ENCODE measurements at places on chromosomes 16 and 17.
A peak's percentile ranks its signal among the peaks of the same experiment; 100 is the strongest.

DNA sequence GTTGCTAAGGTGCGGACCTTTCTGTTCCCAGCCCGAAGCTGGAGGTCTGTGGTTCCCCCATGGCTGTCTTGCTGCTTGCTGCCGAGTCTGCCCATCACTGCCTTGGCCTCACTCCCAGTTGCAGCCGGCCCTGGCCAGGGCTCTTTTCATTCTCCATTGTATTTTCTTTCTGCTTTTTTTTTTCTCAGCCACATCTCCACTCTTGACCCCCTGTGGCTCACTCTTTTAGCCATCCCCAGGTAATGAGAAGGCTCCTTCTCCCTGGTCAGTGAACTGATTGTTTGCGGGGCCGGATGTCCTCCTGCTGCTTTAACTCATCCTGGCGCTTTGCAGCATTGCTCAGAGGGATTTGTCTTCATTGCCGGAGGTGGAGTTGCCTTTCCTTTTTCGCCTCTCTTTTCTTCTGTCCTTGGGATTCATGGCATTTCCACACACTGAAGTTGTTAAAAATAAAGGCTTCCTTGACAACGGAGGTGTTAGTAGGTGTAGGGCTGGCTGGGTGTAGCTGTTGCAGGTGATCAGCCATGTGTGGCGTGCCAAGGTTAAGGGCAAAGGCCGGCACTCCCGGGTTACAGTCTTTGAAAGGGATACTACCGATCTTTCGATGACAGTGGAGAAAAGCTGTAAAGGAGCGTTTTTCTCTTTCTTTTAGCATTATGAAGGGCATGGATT lies 34.1 kb downstream of the MAP2K6 start:
- no peak for DNase-seq

- DNase-seq, result no peak
Measured at GRCh38 chr17:81740395-81740961, 28.4 kb downstream of the SLC25A10 start.

DNA sequence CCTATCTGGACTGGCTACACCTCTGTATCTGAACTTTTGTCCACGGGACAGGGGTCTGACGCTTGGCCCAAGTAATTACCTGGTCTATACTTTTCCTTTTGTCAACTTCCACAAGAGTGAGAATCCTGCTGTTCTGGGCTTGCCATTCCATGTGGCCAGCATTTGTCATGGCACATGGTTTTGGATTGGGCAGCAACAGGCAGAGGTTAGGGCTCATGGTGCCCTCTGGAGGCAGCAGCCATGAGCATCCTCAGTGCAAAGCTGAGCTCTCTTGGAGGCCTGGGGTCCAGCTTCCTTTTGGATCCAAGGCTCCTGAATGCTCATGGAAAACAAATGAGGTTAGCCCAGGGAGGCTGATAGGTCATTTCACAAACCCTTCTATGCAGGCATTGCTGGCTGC lies 7.5 kb upstream of the EDC4 start:
- no peak for DNase-seq

GRCh38 chr17:28888832-28889231 lies 8.7 kb downstream of the FLOT2 start:
- no peak for DNase-seq

DNA sequence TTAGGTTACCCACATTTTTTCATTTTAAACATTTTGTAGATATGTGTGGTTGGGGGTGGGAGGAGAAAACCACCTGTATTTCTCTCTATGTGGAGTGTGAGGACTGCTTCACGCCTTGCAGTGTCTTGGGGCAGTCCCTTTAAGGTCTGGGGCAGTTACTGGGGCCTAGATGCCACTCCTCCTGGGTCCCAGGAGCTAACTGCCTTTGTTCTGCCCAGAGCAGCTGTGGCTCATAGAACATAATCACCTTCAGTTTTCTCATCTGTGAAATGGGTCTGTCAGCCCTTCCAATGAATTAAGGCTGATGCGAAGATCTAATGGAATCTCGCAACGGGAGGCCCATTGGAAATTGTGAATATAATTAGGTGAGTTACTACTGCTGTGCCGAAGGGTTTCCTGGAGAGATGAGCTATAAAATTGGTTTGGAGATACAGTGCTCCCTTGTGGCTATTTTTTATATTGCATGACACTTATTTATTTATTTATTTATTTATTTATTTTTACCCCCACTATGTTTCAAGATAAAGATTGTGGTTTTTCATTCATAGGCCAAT lies 22.9 kb downstream of the DHRS7C start:
- DNase-seq, result no peak

GRCh38 chr17:74043976-74044375 lies 159.5 kb upstream of the RPL38 start:
- no peak for DNase-seq

DNA sequence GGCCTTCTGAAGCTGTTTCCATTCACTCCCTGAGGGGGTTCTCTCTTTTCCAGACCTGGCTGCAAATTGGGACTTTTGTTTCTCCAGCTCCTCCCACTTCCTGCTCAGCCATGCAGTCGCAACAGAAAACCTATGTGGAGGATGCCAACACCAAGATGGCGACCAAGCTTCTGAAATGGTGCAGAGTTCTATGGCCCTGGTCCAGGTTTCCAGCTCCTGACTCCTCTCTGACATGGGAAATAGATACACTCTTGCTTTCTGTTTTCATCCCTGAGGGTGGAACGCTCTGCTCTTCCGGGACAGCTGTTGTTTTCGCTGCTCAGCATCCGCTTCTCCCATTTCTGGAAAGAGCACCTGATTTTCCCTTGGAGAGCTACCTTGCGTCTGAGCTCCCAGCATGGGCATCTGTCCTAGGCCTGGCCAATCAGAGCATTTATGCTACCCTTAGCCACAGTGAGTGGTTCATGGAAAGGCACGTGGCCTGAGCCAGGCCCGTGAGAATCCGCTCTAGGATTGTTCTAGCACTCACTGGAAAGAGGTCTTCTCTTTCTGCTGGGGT lies 8.1 kb downstream of the GPRC5B start:
- no peak for DNase-seq

GRCh38 chr16:85330006-85330693 lies 217.9 kb upstream of the CIBAR2 start:
- DNase-seq, result no peak

- no peak for DNase-seq
Measured at GRCh38 chr16:49502136-49502881, 128.7 kb downstream of the C16orf78 start.

DNA sequence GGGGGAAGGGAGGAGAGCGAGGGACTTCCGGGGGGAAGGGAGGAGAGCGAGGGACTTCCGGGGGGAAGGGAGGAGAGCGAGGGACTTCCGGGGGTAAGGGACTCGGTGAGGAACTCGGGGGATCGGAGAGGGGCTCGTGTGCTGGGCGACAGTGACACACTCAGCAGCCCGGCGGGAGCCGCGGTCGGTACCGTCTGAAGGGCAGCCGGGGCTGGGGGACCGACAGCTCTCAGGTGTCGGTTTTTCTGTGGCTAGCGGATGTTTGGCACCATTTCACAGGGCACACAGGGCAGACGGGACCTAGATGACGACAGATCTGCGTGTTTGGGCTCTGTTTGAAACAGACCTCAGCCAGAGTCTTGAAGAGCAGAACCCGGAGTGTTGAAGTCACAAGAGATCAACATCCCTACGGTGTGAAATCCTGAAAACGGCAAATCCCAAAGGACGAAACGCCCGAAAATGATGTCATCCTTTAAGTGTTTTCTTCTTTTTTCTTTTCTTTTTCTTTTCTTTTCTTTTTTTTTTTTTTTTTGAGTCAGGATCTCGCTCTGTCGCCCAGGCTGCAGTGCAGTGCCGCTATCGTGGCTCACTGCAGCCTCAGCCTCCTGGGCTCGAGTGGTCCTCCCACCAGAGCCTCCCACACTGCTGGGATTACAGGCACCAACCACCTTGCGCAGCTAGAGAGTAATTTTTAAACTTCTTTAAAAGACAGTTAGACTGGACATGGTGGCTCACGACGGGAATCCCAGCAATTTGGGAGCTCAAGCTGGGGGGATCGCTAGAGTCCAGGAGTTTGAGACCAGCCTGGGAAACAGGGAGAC lies 23.9 kb downstream of the ZNF778 start:
- DNase-seq, result peak; percentile 63

- DNase-seq, result no peak
Measured at GRCh38 chr16:80836846-80837245, 32.4 kb upstream of the CDYL2 start.

GRCh38 chr16:1097800-1098199 lies 1.8 kb upstream of the C1QTNF8 start:
- DNase-seq, result no peak

GRCh38 chr16:21590796-21591195 lies 8.6 kb upstream of the METTL9 start:
- DNase-seq, result no peak

DNA sequence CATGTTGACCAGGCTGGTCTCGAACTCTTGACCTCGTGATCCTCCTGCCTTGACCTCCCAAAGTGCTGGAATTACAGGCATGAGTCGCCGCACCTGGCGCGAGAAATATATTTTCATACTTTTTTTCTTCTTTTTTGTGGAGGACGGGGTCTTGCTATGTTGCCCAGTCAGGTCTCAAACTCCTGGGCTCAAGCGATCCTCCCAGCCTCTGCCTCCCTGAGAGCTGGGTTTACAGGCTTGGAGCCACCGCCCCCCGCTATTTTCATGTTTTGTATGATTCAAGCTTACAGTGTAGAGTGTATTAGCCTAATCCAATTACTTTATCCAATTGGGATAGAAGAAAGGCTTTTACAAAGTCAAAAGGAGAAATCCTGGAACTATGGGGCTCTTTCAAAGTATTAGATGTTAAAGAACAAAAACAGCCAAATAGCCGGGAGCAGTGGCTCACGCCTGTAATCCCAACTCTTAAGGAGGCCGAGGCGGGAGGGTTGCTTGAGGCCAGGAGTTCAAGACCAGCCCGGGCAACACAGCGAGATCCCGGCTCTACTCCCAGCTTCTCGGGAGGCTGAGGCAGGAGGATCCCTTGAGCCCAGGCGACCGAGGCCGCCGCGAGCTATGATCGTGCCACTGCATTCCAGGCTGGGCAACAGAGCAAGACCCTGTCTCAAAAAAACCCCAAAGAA lies 1.4 kb upstream of the MAP1LC3B start:
- no peak for DNase-seq

- no peak for DNase-seq
Measured at GRCh38 chr17:40060887-40061608, 1.7 kb upstream of the THRA start.

- peak; percentile 36 for DNase-seq
Measured at GRCh38 chr17:16491703-16492612, at the start of gene LRRC75A. Gene LRRC75A, minus strand, starts transcription at chr17:16492193. Its CDS starts 203 bp downstream, at chr17:16491990.

Data from activated CD4-positive, alpha-beta T cell treated with anti-CD3 and anti-CD28 coated beads, Interleukin-2, amount 50 U/mL, for 4 hours (primary cell).